ENCODE measurements at places on chromosomes 5 and 9. TPM values are rescaled to one million over a fixed set of nuclear protein-coding genes. Genes with fewer than 3 reads are reported as not detected.
A peak's percentile ranks its signal among the peaks of the same experiment; 100 is the strongest.

DNA sequence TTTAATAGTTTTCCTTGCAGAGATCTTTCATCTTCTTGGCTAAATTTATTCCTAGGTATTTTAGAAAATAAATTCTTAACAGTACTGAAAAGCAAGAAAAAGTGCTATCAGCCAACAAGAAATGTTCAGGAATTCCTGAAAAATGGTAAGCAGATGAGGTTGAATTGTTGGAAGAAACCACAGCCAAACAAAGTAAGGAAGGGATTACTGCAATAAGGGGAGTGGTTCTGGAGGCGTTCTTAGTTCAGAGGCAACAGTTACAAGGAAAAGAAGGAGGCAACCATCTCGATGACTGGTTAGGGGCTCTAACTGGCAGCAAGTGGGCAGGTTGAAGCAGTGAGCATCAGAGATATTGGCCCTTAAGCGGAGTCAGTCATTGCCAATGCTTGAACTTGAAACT lies 12.8 kb upstream of the OR13J1 start:
- H3K4me1 ChIP-seq, result no peaks in the 10 kb centered on the region
- H3K27ac ChIP-seq, result no peak overlapping the region
- peaks cover 41% of the 10 kb centered on the region for H3K27me3 ChIP-seq
- no peak overlapping the region for H3K4me3 ChIP-seq
- no peaks in the 10 kb centered on the region for H3K36me3 ChIP-seq

DNA sequence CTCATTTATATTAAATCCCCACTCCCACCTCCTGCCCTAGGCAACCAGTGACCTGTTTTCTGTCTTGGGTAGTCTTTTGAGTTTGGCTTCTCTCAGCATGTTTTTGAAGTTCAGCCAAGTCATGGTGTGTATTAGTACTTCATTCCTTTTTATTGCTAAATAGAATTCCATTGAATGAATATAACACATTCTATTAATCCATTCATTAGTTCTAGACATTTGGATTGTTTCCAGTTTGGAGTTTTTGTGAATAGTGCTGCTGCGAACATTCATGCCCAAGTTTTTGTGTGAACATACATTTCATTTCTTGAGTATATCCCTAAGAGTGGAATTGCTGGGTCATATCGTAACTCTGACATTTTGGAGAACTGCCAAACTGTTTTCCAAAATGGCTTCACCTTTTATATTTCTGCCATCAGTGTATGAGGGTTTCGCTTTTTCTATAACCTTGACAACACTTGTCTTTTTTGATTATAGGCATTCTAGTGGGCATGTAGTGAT lies 2.7 kb downstream of the ZNF346 start:
- no peak overlapping the region for H3K27ac ChIP-seq
- H3K36me3 ChIP-seq, result peaks cover 22% of the 10 kb centered on the region
- H3K4me3 ChIP-seq, result no peak overlapping the region
- peaks cover 32% of the 10 kb centered on the region for H3K4me1 ChIP-seq

DNA sequence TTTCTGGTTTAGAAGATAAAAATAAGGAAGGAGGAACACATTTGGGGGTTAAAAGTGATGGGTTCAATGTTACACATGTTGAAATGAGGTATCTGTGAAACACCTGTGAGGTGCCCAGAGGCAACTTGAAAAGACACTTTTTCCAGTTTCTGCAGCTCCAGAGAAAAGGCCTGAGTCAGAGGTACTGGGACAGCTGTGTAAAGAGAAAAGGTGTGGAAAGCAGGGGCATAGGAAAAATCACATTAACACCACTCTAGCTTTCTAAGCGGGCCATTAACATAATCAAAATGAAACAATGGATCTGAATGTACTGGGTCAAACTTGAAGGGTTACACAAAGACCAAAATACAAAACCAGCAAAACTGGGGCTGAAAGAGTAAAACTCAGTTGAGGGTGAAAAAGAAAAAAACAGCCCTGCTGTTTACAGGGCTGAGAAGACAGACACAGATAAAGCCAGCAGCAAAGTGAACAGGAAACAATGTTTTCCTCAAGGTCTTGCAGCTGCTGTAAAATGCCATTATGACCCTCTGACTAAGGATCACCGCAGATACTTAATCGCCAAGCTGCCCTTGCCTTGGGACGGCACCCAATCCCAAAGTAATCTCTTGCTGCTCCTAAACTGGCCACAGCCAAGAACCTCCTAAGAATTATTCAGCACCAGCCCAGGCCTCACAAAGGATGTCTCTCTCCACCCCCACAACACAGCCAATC lies 104.7 kb downstream of the DROSHA start:
- DNase-seq, result no peak
- no peak overlapping the region for H3K4me3 ChIP-seq
- H3K36me3 ChIP-seq, result peaks cover 46% of the 10 kb centered on the region
- peaks cover 11% of the 10 kb centered on the region for H3K4me1 ChIP-seq

- no peaks in the 10 kb centered on the region for H3K4me1 ChIP-seq
- H3K27me3 ChIP-seq, result peaks cover 22% of the 10 kb centered on the region
- H3K36me3 ChIP-seq, result no peaks in the 10 kb centered on the region
These were observed 119.5 kb upstream of the TNC start for GRCh38 chr9:115237385-115237998.

DNA sequence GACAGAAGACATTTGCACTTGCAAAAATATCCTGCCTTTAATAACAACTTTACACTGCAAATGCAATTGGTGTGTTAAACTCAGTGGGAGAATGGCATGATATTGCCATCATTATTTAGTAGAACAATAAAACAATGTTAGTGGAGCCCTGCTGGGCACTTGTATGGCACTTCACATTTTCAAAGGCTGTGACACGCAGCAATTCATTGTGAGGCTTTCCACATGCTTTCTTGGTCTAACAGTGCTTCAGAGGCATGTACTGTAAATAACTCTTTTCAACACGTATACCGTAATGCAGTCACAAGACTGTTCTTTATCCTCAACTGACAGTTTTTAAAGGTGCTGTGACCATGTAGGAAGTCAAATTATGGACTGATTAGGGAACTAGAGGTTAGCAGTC lies 155.5 kb upstream of the EPB41L4A start:
- peaks cover 14% of the 10 kb centered on the region for H3K27me3 ChIP-seq

PJA2 gene
- 40.6 TPM for total RNA-seq

FGFR4 gene
- total RNA-seq, result 1.6 TPM

DNA sequence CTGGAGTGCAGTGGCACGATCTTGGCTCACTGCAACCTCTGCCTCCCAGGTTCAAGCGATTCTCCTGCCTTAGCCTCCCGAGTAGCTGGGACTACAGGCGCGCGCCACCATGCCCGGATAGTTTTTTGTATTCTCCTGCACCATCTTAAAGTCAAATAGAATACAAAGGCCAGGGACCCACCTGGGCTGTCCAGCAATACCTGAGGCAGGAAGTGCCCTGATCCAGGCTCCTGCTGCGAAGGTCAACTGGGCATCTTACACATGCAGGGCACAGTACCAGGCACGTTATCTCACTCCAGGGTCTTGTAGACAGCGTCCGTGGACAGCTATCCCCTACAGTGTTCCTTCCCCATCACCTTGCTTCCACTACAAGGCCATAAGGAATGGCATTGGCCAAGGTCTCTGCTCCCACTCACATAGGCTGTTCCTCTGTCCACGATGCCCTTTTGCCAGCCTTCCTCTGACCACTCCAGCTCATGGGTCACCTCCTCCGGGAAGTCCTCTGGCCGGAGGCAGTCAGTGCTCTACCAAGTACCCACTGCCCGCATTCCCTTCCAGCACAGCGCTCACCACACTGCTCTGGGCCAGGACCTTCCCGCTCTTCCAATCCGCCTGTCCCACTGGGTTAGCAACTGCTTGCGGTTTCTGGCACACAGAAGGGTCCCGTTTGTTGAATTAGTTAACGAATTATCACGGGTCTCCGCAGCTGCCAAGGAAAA lies 978 bp downstream of the P4HA2 start:
- peaks cover 15% of the 10 kb centered on the region for H3K27me3 ChIP-seq
- H3K36me3 ChIP-seq, result peaks cover 6% of the 10 kb centered on the region
- H3K27ac ChIP-seq, result peak overlapping the region; percentile 18
- no peak for DNase-seq
- peak overlapping the region; percentile 79 for H3K4me3 ChIP-seq
- peaks cover 50% of the 10 kb centered on the region for H3K4me1 ChIP-seq

- no peak overlapping the region for H3K27ac ChIP-seq
- no peak for DNase-seq
- no peak overlapping the region for H3K4me3 ChIP-seq
- peaks cover 3% of the 10 kb centered on the region for H3K4me1 ChIP-seq
- H3K36me3 ChIP-seq, result no peaks in the 10 kb centered on the region
These were observed 93.6 kb downstream of the PAX5 start for GRCh38 chr9:36940500-36940853.

GRCh38 chr9:83622433-83622938 lies 457 bp upstream of the IDNK start:
- H3K4me1 ChIP-seq, result peaks cover 23% of the 10 kb centered on the region
- H3K36me3 ChIP-seq, result peaks cover 10% of the 10 kb centered on the region
- peak overlapping the region; percentile 79 for H3K4me3 ChIP-seq
- peaks cover 7% of the 10 kb centered on the region for H3K27me3 ChIP-seq

All from activated CD4-positive, alpha-beta T cell treated with anti-CD3 and anti-CD28 coated beads, Interleukin-2, amount 10 ng/mL, durations not matched to agents 24 days and 14 days (primary cell).